ENCODE measurements at places on chromosomes 1 and 21.
A peak's percentile ranks its signal among the peaks of the same experiment; 100 is the strongest.

DNA sequence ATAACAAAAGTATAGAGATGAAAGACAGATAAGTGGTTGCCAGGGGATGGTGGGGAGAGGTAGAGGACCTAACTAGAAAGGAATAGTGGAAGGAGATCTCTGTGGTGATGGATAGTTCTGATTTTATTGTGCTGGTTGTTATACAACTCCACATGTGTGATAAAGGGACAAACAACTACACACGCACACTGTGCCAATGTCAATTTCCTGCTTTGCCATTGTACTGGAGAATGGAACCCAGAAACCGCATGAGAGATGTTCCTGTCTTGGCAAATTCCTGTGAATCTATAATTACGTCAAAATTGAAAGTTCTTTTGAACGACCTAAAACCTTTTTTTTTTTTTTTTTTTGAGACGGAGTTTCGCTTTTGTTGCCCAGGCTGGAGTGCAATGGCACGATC lies 11.0 kb downstream of the TNFRSF9 start:
- no peak for DNase-seq

- DNase-seq = no peak
Measured at GRCh38 chr1:11638121-11638520, 16.1 kb downstream of the FBXO2 start.

DNA sequence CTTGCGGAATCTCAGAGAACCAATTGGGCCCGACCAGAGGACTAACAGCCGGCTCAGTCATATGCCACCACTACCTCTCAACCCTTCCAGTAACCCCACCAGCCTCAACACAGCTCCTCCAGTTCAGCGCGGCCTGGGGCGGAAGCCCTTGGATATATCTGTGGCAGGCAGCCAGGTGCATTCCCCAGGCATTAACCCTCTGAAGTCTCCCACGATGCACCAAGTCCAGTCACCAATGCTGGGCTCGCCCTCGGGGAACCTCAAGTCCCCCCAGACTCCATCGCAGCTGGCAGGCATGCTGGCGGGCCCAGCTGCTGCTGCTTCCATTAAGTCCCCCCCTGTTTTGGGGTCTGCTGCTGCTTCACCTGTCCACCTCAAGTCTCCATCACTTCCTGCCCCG lies 49.8 kb downstream of the ACP6 start:
- no peak for DNase-seq

GRCh38 chr1:205763980-205764379 lies 11.3 kb downstream of the RAB29 start:
- DNase-seq = no peak

DNA sequence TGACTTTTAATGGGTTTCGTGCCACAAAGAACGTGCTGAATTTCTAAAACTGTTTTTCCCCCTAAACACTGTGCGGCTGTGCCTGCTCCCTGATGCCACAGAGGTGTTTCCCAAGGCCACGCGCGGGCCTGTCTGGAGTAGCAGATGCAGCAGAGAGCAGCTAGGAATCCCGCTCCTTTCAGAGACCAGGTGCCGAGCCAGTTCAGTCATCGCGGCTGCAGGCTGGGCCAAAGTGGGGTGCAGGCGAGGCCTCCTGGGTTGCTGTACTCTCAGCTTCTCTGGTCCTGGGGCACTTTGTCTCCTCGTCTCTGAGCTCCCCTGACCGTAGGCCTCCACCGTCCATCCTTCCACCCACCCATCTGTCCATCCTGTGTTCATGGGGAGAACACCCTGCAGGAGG lies 17.4 kb upstream of the DIP2A start:
- no peak for DNase-seq

- peak; percentile 64 for DNase-seq
Measured at GRCh38 chr1:85201340-85202091, 700 bp upstream of the SYDE2 start.

- DNase-seq = no peak
Measured at GRCh38 chr1:207748737-207749528, 2.9 kb upstream of the CD46 start.

GRCh38 chr1:151494741-151495281 lies 16.4 kb upstream of the CGN start:
- no peak for DNase-seq

GRCh38 chr1:179774566-179774965 lies 31.5 kb downstream of the FAM163A start:
- no peak for DNase-seq

GRCh38 chr1:194062962-194063361 lies 876.5 kb upstream of the B3GALT2 start:
- no peak for DNase-seq

GRCh38 chr1:17648457-17649145 lies 106.5 kb upstream of the ACTL8 start:
- no peak for DNase-seq

GRCh38 chr1:14261395-14261794 lies 337.1 kb upstream of the KAZN start:
- no peak for DNase-seq

Data from T-helper 9 cell (primary cell).